ENCODE measurements at places on chromosomes 3 and 15.
A peak's percentile ranks its signal among the peaks of the same experiment; 100 is the strongest.

DNA sequence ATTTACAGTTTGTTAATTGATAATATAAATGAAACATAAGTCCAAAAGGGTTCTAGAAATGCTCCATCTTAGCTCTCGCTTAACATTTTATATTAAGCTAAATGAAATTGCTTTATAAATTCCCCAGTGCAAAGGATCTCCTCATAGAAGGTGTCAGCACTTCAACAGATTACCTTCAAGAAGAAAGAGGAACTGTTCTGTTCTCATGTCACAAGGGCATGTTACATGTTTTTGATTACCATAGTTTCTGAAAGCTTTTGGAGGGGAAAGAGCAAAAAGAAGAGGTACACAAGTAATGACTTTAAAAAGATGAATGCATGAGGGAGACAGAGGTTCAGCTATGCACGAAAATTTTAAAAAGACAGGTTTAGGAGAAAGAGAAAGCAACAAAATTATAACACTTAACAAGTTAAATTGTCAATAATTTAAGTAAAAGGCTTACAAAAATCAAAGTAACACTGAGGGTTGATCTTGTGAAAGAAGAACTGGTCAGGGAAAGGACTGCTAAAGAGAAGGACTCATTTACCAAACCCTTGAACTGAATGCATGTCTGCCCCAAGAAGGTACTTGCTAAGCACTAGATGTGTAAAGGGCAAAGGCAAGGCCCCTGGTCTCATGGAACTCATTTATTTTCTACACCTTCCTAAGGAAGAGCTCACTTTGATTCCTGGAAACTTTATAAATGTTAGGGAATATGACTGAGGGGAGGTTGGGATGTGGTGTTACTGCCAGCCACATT lies 45.1 kb downstream of the CCDC191 start:
- no peak for DNase-seq

- DNase-seq, result no peak
Observed at GRCh38 chr3:108970561-108970960, 16.9 kb upstream of the GUCA1C start.

DNA sequence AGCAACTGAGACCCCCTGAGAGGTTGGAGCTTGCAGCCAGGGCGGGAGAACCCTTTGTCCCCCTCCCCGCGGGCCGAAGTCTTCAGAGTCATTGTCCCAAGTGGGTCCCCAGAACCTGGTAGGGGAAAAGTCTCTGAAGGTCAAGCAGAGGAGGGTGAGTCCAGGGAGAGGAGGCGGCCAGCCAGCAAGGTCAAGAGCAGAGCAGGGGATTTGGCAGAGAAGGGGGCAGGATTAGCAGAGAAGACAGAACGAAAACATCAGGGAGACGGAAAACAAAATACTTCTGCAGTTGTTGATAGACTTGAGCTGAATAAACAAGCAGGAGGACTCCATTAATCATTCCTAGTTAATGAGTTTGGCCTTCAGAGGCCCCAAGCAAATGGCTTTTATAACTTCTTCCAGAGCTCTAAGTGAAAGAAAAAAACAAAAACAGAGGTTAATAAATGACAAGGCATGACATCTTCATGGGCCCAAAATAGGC lies 66.7 kb downstream of the GRIP2 start:
- DNase-seq, result no peak

- DNase-seq, result no peak
Observed at GRCh38 chr15:90230610-90231009, 3.1 kb downstream of the CIB1 start.

DNA sequence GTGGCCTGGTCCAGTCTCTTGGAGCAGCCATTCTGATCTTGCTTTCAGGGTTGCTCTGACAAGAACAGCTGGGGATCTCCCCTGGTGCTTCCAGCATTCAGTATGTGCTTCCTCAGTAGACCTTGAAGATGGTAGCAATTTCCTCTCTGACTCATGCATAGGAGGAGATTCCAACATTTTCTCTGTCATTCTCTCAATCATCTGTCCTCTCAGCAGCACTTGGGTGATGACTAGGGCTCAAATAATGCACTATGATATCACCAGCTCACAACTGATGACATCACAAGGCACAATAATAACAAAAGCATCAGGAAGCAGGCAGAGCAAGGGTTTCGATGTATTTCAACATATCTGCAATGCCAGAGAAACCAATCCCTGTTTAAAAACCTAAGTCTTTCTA lies 52.7 kb downstream of the NFKBIZ start:
- DNase-seq, result peak; percentile 4

GRCh38 chr3:52483577-52484381 lies 11.4 kb upstream of the STAB1 start:
- DNase-seq, result no peak

DNA sequence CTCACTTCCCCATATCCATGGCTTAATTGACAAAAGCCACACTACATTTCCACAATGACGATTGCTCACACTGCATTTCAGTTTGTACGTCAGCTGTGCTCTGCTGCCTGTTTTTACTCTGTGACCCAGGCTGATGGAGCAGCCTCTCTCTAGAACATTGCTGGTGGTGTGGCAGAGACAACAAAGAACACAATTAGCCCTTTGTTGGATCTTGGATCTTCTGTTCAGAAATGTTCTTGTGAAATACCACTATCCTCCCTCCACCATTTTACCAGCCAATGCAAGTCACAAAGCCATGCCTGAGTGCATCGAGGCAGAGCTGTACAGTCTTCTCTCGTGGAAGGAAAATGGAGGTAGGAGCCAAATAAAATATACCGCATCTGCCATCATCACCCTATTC lies 56.9 kb upstream of the TBC1D5 start:
- DNase-seq, result no peak

DNA sequence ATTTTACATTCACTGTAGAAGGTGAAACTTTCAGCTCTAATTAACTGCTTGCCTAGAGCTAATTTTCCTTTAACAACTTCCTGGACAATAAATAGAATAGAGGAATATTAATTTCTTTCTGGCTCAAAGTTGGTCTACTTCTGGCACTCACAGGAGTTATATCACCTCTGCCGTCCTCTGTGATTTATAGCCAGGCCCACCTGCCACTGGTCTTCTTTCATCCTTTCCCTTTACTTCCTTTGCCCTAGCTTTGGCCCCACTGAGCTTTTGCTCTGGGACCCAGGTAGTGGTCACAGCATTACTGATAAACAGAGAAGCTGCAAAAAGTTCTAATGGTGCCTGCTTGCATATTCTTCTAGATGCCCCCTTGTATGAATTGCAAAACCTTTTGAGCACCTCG lies 49.3 kb upstream of the ABHD10 start:
- no peak for DNase-seq

DNA sequence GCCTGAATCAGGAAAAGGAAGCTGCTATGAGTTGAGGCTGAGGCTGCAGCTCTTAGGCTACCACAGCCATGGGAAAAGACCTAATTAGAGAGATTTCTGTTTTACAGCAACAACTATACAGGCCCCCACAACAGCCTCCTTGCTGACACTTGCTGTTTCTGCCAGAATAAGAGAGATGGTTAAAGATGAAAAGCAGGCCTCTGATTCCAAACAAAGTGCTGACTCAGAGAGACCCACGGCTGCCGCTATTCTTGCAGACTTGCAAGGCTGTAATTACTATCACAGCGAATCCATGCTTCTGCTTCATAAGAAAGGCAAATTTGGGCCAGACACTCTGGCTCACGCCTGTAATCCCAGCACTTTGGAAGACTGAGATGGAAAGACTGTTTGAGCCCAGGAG lies 41.8 kb downstream of the MCF2L2 start:
- DNase-seq, result no peak

DNA sequence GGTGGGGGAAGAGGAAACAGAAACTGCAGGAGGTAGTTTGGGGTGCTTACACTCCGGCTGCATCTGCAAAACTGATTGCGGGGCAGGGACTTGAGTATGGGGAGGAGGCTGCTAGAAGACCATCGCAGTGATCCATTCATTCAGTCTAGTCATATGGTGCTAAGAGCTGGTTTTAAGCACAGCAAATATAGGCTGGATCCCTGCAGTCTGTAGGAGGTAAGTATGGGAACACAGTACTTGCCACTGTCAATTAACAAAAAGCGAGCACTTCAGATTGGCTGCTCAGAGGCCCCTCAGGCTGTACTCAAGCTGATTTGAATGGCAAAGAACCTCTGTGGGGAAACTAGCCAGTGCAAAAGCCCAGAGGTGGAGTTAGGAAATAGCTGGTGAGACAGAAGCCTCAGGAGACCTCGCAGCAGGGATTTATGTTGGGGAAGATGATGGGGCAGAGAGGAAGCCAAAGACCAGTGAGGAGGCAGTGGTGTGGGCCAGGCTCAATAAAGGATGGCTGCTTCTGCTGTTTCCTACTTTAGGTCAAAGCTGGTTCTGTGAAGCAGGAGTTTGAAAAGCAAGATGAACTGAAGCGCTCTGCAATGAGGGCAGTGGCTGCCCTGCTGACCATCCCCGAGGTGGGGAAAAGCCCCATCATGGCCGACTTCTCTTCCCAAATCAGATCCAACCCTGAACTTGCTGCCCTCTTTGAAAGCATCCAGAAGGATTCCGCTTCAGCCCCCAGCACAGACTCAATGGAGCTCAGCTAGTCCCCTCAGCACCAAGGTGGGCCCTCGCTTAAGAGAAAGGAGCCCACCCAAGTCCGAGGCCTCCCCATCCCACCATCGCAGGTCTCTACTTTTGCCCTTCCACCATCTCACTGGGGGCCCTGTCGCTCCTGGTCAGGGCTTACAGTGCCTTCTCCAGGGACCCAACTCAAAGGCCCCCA lies 7.9 kb downstream of the RPL32 start:
- no peak for DNase-seq
